Renal cortex interstitium (tissue), 15 donors: ENCODE measurements at places on chromosomes 12 and 14.

DNA sequence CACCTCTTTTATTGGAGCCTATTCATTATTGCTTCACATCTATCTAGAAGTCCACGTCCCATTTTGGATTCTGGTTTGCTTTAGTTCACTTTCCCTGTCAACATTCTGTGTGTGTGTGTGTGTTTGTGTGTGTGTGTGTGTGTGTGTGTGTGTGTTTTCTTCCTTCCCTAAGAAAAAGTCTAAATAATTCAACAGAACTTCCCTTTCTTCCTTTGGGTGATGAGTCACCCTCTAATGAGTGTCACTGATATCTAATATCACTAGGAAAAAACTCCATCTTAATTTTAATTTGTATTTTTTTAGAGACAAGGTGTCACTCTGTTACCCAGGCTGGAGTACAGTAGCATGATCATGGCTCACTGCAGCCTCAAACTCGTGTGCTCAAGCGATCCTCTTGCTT lies 234.2 kb downstream of the TTC8 start:
- DNase-seq: no peak

GRCh38 chr14:45065540-45065939 lies 18.4 kb upstream of the PRPF39 start:
- DNase-seq: no peak

GRCh38 chr14:102957222-102957621 lies 34.8 kb downstream of the AMN start:
- no peak for DNase-seq

DNA sequence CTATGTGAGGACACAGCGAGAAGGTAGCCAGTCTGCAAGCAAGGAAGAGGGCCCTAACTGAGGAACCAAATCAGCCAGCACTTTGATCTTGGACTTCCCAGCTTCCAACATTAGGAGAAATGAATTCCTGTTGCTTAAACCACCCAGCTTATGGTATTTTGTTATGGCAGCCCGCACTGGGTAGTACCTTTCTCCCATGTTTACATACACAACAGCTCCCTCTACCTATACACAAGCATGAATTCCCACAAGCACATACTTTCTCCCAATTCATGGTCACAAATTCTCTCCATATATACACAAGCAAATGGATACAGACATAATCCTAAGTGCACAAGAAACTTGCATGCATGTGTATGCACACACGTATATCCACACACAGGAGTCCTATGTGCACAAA lies 7.4 kb downstream of the ITGB7 start:
- DNase-seq: no peak

GRCh38 chr12:121688966-121689365 lies 19.5 kb upstream of the MORN3 start:
- DNase-seq: no peak

GRCh38 chr12:89087149-89087825 lies 265.0 kb downstream of the DUSP6 start:
- no peak for DNase-seq

DNA sequence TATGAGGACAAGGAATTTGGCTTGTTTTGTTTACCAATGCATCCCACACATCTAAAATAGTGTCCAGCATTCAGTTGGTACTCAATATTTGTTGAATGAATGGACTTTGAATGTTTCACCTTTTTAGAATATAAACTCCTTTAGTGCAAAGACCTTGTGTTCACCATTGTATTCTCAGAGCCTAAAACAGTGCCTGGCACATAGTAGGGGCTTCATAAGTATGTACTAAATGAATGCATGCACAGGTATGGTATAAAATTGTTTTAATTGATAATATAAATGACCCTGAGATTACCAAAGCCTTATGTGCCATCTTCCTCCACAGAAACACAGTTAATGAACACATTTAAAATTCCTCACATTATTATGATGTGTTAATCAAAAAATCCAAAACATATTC lies 5.0 kb upstream of the NFYB start:
- no peak for DNase-seq

- no peak for DNase-seq
These were observed 75.4 kb upstream of the PWP1 start for GRCh38 chr12:107610021-107610859.

- DNase-seq: no peak
These were observed 54.6 kb downstream of the TSPAN11 start for GRCh38 chr12:30980955-30981662.

- DNase-seq: peak; percentile 11
These were observed 27.8 kb downstream of the CNOT2 start for GRCh38 chr12:70271025-70271424.

DNA sequence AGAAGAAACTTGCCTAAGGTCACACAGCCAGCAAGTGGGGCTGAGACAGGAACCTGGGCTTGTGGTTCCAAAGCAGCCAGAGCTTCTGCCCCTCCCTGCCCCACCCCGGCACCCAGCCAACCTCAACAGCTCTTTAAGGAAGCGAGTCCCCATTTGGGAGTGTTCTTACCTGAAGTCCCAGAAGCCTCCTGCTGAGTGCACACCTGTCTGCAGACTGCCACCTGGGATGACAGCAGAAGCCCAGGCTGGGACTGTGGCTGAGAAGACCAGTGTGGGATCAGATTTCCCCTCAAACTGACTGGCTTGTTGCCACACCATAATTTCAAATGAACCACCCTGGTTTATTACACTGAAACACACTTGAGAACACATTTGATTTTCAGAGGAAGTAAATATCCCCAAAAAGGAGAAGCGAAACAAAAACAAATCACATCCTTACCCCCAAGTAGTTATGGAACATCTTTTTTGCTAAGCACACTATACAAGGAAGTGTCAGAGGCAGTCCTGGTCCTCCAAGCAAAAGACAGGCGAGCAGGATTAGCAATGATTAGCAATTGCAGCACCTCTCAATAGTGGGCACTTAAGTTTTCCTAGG lies 6.3 kb upstream of the RIN3 start:
- no peak for DNase-seq

- DNase-seq: no peak
These were observed 63.9 kb downstream of the APAF1 start for GRCh38 chr12:98709022-98709421.

DNA sequence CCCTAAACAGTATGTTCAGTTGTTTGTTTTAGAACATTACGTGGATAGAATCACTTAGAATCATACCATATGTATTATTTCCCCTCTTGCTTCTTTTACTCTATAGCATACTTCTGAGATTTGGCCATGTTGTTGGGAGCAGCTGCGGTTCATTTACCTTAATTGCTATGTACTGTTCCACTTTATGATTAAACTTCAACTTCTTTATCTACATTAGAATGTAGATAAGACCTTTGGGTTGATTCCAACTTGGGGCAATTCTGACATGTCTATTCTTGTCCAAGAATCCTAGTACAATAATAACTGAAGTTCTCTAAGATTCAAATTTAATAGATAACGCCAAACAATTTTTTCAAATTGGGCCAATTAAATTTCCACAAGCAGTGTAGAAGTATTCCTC lies 80.7 kb downstream of the GRIN2B start:
- no peak for DNase-seq

DNA sequence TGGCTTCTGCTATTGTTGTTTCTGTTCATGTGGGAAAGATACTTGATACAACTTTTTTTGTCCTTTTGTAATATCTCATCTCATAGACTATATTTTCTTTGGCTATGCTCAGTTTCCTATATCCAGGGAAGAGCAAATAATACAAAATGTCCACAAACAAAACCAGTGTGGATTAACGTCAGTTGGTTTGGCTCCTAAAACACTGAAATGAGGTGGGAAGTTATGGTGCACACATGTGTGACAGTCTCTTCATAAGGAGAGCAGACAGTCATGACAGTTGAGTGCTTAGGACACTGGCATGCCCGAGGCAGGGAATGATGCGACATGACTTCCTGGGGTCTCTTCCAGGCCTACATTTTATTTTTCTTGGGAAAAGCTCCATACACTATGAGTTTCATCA lies 27.5 kb downstream of the RHOJ start:
- DNase-seq: no peak
